ENCODE measurements at places on chromosomes 16 and 17.

DNA sequence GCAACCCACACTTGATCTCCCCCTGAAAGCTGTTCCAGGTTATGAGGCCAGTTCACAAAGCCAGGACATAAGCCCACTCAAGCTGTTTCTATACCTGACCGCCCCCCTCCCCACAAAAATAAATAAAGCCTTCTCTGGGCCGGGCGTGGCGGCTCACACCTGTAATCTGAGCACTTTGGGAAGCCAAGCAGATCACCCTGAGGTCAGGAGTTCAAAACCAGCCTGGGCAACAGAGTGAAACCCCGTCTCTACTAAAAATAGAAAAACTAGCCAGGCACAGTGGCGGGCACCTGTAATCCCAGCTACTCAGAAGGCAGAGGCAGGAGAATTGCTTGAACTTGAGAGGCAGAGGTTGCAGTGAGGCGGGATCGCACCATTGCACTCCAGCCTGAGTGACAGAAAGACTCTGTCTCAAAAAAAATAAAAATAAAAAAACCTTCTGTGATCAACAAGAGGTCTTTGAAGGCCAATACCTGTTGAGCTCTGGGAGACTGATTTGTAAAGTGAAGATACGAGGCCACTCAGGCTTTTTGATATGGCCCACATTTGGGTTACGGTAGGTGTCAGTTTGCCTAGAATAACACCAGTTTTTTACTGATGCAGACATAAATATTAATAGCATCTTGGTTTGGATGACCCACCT is 2.2 kb downstream of the KDM8 start:
- no peak for DNase-seq

- DNase-seq: no peak
Observed at GRCh38 chr17:17186051-17186450, 20.1 kb downstream of the PLD6 start.

- no peak for DNase-seq
Observed at GRCh38 chr17:82013341-82013740, 9.3 kb downstream of the CENPX start.

GRCh38 chr17:38671939-38672720 is 2.6 kb downstream of the EPOP start:
- no peak for DNase-seq

DNA sequence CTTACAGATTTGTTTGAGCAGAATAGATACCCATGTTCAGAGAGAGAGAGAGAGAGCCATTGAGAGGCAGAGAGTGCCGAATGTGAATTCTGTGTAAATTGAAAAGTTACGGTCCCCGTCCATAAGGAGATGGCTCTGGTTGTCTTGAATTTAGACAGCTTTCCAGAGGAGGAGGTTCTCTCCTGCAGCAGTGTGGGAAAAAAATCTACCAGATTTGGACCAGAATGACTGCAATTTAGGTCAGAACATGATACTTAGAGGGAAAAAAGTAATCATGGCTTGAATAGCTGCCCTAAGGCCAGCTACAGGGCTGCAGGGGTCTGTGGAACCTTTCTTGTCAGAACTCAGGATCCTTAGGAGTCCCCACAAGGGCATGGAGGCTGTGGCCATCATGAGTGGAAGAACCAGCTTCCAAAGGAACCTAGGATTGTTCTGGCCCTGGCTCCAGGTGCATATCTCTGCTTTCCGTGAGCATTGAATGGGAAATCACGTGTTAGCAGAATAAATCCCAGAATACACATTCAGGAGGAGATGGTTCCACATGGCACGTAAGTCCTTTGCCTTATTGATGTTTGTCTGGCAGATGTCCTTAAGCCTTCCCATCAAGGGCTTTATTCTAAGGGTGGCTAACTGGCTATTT is 13.0 kb downstream of the PITPNC1 start:
- no peak for DNase-seq

DNA sequence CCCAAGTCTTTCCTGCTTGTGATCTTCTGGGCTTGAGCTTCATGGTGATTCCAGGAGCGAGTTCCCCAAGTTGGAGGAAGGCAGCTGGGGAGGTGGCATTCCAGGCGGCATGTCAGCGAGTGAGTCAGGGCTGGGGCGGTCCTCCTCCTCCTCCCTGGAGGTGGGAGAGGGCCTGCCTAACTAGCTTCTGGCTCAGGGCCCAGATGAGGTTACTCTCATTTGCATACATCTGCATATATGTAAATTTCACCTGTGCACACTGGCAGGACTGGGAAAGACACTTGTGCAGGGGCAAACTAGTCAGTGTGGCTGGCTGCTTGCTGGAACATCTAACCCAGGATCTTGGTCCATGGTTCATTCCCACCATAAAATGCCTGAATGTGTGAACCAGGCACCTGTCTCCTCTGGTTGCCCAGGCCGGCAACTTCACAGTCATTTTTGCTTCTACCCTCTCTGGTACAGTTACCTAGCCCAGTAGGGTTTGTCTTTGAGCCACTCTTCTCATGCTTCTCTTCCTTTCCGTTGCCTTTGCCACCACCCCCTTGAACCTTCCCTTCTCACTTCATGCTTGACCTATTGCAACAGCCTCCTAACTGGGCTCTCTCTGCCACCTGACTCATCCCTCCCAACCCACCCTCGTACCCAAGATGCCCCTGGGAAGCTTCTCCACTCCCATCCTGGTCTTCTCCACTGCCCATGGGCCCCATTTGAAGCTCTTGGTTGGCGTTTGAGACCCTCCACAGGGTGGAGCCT is 9.6 kb upstream of the DLX4 start:
- DNase-seq: no peak
